Activated CD4-positive, CD25-positive, alpha-beta regulatory T cell treated with anti-CD3 and anti-CD28 coated beads, Interleukin-2, amount 50 U/mL, for 72 hours (primary cell): ENCODE measurements at places on chromosomes 4 and X.

GRCh38 chrX:149830192-149830873 lies 48.6 kb downstream of the MAGEA9 start:
- DNase-seq = no peak

DNA sequence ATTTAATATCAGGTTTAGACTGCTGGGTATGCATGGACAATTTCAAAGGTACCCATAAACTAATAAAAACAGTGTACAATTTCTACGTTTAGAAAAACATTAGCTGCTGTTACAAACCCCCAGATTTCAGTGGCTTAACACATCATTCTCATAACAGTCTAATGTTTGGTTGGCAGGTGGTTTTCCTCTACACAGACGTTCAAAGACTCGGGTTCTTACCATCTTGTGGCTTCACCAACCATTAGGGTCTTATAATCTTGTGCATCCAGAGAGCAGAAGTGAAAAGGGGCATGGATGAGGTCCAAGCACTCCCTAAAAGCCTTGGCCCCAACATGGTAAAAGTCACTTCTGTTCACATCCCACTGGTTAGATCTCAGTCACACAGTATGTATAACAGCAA lies 71.6 kb downstream of the SH3RF1 start:
- DNase-seq = no peak

- DNase-seq = no peak
These were observed 317.2 kb downstream of the CAMK2D start for GRCh38 chr4:113444386-113444785.

DNA sequence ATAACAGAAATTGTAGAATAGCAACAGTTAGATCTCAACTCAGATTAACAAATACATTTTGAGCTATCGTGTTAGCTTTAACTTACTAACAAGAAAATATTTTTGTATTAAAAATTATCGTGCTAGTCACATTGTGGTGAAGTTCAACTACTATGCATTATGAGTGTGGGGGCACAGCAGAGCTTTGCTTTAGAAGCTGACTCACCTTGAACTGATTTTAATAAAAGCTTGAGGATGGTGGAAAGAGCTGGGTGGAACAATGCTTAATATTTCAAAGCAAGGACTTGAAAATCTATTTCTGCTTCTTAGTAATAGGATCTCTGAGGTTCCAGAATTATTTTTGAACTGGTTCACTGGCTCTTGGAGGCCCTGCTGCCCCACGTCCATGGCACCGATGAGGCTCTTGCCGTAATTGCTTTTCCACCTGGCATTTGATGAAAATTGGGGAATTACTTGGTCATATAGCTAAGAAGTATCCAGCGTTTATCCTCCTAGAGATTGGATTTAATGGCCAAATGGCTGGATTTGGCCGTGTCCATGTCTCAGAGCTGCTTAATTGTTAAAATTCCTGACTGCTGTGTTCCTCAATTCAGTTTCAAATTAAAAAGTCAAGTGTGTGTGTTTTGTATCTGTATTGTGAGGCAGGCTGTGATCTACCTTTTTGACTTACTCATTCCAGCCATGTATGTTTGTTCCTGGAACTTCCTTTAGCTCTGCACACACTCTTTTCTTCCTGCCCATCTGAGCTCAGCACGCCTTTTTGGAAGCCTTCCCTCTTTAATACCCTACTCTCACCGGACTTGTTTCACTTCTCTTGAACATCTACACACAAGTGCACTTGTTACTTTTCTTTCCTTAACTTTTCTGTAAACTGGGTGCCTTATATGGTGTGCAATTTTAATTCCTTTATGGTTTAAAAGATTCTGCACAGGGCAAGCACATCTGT lies 66.6 kb upstream of the LIMCH1 start:
- no peak for DNase-seq

GRCh38 chr4:2535376-2536192 lies 863 bp upstream of the FAM193A start:
- DNase-seq = peak; percentile 60

DNA sequence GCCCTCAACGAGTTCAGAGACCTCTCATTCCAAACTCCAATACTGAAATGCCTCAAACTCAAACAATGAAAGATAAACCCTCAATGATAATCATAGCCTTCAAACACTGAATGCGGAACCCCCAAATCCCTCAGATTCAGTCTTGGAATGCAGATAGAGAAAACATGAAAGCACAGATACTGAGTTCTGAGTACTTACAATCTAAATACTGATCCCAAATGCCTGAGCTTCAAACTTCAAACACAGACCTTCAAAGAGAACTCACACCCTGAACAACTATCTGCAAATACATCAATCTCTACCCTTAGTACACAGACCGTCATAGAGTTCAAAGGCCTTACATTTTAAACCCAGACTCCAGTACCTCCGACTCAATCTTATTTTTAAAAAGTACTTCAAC lies 16.9 kb upstream of the PAGE4 start:
- no peak for DNase-seq

DNA sequence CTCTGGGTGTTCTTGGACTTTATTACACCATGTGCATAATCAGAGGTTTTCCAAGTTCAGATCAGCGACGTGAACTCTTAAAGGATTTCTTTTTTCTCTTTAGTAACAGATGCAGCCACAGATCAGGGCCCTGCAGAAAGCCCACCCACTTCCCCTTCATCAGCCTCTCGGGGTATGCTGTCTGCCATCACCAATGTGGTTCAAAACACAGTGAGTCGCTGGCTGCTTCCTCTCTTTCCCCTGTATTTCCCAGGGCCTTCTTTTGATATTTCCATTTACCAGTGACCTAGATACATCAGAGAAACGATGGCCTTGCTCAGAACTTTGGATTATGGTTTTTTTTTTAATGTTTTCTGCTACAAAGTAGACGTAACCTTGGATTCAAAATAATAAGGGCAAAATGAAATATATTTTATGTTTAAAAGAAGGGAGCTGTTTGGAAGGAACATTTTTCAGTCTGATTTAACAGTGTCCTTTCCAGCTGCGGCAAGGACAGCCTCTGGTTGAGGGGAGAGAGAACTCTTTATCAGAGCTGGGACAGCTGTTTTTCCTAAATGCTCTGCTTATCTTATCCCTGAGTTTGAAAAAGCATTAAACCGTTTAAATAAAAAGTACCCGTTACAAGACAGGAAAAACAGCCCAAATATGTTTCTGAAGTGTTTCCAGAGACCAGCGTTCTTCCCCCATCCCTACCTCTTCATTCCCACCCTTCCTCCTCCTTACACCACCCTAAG lies 38.2 kb downstream of the FAM114A1 start:
- DNase-seq = no peak

DNA sequence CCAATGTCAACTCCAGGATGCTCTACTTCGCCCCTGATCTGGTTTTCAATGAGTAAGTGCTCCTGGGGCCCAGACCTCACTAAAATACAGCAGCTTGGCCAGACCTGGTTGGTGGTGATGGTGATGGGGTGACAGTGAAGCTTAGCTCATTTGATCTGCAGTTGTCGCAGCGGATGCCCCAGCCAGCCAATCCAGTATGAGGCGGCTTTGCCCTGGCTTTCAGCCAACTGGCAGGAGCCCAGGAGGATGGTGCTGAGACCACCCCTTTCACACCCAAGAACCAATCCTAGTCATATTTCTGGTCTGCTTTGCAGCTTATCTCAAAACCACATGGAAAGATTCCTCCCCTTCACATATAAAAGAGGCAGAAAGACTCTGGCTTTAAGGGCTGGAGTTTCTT lies 173.8 kb downstream of the AR start:
- no peak for DNase-seq

GRCh38 chr4:122788935-122789334 lies 37.7 kb upstream of the FGF2 start:
- DNase-seq = no peak

DNA sequence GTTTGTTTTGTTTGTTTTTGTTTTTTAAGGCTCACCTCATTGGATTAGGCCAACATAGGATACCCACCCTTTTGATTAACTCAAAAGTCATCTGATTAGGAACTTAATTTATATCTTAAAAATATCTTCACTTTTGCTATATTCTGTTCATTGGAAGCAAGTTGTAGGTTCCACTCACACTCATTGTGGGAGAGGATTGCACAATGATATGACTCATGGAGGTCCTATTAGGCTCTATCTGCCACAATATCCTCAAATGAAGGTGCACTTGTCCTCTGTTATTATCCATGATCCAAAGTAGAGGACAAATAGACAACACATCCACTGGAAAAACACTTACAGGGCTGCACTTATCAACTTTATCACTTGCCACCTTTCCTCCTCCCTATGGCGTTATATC lies 60.5 kb upstream of the ADAMTS3 start:
- no peak for DNase-seq

DNA sequence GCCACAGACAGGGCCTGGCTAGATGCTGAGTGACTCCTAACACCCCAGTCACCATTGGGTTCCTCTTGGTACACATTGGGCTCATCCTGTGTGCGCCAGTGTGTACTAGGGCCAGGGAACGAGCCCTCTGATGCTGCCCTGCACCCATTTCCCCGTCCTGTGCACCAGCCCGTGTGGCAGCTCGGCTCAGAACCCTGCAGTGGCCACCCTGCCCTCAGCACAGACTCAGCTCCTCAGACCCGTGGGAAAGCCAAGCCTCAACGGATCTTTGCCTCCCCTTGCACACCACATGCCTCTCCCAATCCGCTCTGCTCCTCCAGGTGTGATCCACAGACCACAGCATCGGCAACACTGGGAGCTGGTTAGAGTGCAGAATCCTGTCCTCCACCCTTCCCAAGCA lies 38.6 kb downstream of the EVC start:
- DNase-seq = no peak

DNA sequence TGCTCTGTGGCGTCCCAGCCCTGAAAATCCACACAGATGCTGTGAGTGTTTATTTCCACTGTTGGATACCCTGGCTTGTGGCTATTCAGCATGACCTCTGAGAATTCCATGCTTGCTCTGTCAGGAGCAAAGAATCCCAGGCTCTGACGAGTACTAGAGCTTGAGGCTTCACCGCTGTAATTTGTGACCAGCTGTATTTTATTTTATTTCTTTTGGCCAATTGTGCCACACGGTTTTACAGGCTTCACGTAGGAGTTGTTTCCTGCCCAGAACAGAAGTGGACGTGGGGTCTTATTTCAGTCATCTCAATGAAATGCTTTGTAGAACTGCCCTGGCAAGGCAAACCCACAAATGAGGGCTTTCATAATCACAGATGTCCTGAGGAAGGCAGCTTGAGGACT lies 69.4 kb upstream of the CLDN34 start:
- no peak for DNase-seq

DNA sequence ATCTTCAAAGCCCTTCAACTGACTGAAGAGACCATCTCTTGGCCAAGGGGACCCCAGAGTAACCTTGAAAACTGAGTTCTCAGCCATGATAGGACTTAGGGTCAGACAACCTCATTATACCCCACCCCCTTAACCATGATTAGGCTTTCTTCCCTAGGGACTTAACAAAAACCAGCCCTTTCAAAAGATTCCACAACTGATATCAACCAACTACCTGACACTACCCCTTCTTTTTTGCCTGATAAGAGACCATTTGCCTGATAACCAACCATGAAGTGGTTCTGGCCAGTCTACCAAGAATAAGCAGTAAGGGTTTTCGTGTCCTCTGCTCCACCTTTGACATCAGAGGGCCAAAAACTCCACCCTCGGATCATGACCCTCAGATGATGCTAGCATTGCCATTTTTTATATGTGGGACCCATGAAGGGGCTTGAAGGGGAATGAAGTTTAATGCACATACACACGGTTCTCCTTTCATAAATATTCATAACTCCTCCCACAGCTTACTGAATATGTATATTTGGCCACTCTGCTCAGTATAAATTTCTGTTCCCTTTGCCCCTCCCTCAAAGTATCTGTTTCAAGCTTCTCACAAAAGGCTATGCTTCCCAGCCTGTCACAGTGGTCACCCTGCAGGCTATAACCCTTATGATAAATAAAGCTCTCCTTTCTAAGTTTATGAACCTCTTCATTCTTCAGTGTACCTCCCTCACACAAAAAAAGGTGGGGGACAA lies 12.3 kb downstream of the TBCK start:
- DNase-seq = no peak

- no peak for DNase-seq
These were observed 27.4 kb downstream of the TMPRSS11A start for GRCh38 chr4:67935888-67936287.

DNA sequence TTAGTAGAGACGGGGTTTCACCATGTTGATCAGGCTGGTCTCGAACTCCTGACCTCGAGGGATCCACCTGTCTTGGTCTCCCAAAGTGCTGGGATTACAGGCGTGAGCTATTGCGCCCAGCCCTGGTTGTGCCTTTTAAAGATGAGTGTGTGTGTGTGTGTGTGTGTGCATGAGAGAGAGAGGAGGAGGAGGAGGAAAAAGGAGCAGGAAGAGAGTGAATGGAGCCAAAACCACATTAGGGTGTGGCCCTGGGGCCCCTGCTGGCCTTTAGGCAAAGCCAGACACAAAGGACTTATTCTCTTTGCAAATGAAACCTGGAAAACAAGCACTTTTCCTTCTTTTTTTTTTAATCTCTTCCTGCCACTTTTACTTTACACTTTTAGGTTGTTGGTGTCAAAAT lies 48.2 kb upstream of the KLF3 start:
- no peak for DNase-seq

- DNase-seq = no peak
These were observed 44.5 kb downstream of the STPG2 start for GRCh38 chr4:98098764-98099163.

GRCh38 chr4:185524888-185525863 lies 10.1 kb downstream of the PDLIM3 start:
- no peak for DNase-seq

- DNase-seq = no peak
These were observed 141.1 kb downstream of the MOSPD2 start for GRCh38 chrX:15014281-15014680.

GRCh38 chrX:136210806-136211205 lies 40.4 kb downstream of the MAP7D3 start:
- DNase-seq = no peak

GRCh38 chr4:94516067-94516466 lies 64.3 kb downstream of the PDLIM5 start:
- DNase-seq = no peak

DNA sequence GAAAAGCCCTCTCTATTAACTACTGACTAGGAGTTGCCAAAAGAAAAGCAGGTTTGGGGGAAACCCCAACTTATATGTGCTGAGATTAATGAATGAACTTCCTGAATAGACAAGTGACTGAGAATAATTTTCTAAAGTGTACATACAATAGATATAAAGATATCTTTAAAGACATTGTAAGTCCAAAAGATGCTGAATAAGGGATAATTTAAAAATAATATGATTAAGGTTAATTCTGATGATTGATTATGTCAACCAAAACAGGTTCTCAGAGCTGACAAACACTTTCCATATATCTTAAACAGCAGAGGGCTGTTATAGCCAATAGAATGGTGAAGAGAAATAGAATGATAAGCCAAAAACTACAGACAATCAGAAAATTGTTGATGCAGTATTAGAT lies 28.6 kb downstream of the AGA start:
- DNase-seq = no peak

DNA sequence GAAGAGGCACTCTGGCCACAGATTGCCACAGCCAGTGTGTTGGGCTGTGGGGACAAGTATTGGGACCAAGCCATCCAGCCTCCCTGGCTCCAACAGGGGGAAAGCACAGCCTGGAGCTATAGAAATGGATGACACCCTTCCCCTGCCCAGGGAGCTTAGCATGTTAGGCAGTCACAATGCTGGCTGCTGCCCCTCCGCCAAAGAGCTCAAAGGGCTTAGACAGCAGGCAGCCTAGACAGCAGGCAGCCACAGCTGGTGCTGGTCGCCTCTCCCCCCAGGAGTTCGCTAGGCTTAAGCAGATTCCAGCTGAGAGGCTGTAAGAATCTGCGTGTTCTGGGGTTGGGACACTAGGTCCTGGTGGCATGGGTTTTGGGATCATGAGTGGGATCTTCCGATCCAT lies 94.5 kb upstream of the MXRA5 start:
- no peak for DNase-seq
